ENCODE measurements at places on chromosomes 4 and X.

DNA sequence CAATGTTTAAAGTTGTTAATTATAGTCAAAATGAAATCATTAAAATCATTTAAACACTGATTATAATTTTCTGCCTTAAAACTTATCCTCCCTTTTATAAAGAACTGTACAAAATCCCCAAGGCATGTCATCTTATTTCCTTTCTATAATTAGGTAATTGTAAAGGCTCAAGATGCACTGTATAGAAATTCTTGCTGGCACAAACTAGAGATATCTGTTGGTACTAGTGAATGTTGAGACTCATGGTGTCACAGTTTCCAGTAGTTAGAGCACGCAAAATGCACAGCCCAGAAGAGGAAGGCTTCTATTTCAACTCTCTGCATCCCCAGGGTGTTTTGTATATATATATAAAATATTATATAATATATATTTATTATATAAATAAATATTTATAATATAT lies 22.7 kb upstream of the PLA2G12A start:
- DNase-seq = no peak

DNA sequence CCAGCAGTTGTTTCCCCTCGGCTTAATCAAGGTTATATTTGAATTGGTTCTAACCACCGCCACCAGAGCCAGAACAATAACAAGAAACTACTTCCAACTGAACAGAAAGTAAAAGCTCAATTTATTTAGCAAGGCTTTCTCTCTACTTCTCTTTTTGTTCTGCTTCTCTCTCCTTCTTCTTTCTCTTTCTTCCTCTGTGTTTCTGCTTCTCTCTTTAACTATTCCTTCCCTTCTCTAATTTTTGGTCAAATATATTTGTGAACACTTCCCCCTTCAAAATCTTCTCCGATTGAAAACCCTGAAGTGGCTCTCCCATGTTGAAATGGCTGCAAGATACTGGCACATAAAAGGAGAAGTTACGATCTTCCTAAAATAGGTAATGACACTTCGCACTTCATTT lies 1195.9 kb upstream of the PRKX start:
- no peak for DNase-seq

DNA sequence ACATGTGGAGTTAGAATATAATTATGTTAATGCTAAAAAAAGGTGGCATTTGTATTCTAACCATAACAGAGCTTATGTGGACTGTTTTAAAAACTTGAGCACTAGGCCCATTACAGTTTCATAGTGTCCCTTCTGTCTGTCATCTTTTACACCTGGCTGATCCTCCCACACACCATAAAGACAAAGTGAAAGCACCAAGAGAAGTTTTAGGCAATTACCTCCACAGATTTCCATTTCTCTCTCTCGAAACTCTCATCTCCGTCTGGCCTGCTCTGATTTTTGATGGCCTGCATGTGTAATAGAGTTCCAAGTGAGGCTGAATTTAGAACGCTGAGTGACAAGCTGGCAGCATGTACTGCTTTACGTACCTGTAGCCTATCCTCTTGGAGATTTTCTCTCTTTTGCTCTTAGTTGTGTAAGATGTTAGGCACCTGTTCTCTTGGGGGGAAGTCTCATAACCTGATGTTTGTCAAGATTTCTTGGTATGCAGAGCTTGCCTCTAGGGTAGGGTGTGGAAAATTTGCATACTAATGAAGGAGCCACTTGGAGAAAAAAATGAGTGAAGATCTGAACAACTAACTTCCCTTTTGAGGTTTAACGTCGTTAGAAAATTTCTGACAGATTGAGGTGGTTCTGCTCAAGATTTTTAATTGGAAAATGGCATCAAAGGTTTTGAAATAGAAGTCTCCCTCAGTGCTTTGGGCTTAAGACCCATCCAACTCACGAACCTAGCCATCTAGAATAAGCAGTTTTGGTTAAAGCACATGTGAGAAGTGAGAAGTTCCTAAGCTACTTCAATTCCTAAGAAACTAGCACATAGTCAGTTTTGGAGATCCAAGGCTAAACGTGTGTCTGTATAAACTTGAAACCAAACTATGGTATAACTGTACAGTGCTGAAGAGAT lies 57.6 kb upstream of the RAP1GDS1 start:
- no peak for DNase-seq

DNA sequence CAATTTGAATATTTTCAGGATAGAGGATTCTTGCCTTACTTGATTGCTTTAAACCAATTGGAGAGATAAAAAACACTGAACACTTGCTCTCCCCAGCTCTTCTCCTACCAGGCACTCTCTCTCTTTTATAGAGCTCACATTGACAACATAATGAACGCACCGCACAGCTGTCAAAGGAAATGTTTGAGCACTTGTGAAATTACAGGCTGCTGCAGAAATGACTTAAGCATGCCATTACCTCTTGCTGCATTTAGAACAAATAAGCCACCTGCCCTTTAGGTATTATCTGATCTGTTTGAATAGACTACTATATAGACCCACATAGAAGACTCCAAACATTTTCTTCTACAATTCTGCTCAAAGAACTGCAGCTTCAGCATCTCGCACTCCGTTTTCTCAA lies 227.7 kb downstream of the C4orf33 start:
- DNase-seq = no peak

DNA sequence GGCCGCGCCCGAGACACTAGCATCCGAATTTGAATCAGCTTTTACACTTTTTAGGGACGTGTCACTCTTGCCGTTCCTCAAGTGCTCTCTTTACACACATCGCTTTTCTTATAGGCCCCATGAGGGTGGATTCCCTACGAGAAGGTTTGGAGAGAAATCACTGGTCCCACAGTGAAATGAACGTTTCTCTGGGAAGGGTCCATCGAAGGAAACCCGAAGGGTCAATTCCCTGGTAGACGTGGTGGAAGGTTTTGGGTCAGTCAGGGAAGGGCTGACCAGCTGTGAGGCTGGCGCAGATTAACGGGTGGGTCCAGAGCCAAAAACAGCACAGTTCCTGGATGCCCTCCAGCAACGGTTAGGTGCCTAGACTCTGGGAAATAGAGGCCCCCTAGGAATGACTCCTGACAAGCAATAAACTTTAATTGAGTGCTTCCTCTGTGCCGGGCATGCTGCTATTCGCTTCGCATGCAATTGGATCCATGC lies 35.9 kb downstream of the ETDC start:
- DNase-seq = no peak

DNA sequence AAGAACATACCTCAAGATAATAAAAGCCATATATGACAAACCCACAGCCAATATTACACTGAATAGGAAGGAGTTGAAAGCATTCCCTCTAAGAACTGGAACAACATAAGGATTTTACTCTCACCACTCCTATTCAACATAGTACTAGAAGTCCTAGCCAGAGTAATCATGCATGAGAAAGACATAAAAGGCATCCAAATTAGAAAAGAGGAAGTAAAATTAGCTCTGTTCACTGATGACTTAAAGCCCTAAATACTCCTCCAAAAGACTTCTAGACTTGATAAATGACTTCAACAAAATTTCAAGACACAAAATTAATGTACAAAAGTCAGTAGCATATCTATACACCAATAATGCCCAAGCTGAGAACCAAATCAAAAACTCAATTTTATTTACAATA lies 235.7 kb downstream of the NKX6-1 start:
- no peak for DNase-seq

GRCh38 chrX:104400387-104400786 lies 145.7 kb upstream of the ESX1 start:
- no peak for DNase-seq

- DNase-seq = no peak
Measured at GRCh38 chr4:83390944-83391343, 56.3 kb upstream of the HPSE start.

DNA sequence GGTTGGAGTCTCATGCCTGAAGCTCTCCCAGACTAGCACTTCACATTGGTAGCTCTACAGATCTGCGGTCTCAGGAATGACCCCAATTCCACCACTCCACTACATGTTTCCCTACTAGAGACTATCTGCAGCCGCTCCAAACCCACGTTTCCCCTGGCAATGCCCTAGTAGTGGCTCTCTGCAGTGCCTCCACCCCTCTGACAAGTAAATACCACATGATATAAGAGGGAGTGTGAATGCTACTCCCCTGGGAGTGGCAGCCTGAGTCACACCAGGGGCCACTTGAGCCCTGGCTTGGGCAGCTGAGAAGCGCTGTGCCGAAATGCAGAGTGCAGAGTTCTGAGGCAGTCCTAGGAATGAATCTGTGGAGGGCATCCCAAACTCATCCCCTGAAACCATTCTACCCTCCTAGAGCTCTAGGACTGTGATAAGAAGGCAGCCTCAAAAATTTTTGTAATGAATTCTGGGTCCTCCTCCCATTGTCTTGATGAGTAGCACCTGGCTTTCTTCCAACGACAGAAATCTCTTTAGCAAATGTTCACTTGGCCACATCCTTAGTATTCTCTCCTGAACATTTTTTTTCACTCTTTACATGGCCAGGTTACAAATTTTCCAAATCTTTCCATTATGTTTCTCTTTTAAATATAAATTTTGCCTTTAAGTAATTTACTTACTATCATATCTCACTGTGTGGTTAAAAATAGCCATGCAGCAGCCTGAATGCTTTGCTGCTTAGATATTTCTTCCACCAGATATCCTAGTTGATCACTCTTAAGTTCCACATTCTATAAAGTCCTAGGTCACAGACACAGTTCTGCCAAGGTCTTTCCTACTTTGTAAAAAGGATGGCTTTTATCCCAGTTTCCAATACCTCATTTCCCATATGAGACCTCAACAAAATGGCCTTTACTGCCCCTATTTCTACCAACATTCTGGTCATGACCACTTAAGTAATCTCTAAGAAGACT lies 160.2 kb upstream of the CPEB2 start:
- DNase-seq = peak; percentile 14

DNA sequence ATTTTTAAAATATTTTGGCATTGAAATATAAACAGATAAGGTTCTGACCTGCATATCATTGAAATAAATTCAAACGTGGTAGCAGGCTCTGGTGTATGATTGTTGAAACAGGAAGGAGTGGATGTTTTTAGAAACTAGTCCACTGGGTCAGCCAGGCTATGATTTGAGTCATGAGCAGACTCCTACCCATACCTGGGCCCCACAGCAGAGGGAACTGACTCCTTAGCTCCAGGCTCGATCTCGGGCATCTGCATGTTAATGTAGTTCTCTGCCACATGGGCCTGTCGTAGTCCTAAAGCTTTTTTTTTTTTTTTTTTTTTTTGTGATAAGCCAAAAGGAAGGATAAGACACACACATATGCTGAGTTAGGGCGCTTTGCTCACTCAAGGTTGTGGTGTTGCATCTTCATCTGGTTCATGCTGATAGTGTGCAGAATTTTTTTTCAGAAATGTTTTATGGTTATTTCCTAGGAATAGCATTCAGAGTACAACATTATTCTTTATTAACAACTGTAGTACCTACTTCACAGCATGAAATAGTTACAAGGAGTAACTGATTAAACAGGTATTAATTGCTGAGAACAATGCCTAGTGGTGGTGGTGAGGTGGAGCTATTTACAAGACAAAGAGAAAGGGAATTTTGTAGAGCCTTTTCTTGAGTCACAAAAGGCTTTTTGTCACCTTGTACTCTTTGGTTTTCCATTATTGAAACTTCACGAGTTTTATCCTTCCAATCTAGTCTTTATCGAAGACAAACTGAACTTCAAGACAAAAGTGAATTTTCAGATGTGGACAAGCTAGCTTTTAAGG lies 27.3 kb downstream of the OFD1 start:
- DNase-seq = no peak

Measured in HS-5 (cell line).